Stimulated activated CD4-positive, alpha-beta T cell treated with anti-CD3 and anti-CD28 coated beads, Interleukin-15, amount 100 ng/mL, for 48 hours (primary cell): ENCODE measurements at places on chromosomes 12 and 14.

DNA sequence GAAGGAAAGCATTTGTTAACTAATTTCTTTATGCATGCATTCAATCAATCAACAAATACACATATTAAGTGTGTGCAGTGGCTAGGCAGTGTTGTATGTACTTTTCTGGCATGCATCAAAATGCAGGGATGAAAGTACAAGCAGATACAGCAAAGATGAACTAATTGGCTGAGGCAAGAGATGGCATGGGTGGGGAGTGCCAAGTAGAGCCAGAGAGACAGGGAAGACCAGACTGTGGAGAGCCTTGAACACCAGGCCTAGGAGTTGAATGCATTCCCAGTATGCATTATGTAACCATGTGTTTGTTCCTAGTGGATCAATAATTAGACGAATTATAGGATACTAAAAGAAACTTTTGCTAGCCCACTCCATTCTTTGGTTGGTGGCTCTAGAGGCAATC is 17.3 kb upstream of the LMNTD1 start:
- DNase-seq = no peak

GRCh38 chr12:85923767-85924331 is 49.8 kb downstream of the NTS start:
- no peak for DNase-seq

DNA sequence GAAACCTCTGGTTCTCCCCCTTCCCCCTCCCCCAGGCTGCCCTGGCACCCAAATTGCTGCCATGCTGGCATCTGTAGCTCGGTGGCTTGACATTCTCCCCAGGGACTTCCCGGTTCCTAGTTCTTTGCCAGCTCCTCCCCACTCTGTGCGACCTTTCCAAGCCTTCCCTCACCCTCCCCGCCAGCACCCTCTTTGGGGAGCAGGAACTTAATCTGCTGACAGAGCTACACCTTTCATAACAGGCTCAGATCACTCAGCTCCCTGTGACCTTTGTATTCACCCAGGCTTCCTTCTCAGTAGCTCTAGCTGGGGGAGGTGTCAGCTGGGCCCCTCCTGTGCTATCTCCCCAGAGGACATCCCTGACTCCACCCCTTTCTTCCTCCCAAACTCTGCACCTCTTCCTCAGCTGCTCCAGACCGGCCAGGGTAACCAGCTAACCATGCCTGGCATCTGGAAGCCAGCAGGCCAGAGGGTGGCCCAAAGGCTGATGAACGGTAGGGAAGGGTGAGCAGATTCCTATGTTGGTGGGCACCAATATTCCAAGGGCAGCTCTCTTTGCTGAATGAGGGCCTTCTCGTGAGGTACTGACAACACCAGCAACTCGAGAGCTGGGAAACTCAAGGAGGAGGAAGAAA is 1.8 kb upstream of the COX14 start:
- DNase-seq = no peak

GRCh38 chr12:7806863-7807487 is 17.8 kb downstream of the NANOG start:
- DNase-seq = peak; percentile 63

- no peak for DNase-seq
These were observed 141.4 kb downstream of the ANO4 start for GRCh38 chr12:100935929-100936328.
